ENCODE measurements at places on chromosomes 3 and 15.

DNA sequence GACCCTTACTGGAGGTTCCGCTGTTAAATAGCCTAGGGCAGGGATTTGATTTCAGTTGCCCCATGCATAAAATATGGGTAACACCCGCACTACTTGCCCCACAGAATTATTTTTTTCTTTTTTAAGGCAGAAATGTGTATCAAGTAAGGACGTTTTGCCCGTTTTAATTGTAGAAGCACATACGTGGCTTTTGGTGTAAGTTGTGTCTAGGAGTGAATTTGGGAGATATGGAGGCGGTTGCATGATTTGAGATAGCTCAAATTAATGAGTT, 636 bp upstream of the LRRC58 start:
- no peak for DNase-seq

GRCh38 chr15:96924570-96924969, 594.1 kb downstream of the NR2F2 start:
- DNase-seq, result no peak

- DNase-seq, result no peak
These were observed 34.6 kb downstream of the POLR2M start for GRCh38 chr15:57741089-57741488.

DNA sequence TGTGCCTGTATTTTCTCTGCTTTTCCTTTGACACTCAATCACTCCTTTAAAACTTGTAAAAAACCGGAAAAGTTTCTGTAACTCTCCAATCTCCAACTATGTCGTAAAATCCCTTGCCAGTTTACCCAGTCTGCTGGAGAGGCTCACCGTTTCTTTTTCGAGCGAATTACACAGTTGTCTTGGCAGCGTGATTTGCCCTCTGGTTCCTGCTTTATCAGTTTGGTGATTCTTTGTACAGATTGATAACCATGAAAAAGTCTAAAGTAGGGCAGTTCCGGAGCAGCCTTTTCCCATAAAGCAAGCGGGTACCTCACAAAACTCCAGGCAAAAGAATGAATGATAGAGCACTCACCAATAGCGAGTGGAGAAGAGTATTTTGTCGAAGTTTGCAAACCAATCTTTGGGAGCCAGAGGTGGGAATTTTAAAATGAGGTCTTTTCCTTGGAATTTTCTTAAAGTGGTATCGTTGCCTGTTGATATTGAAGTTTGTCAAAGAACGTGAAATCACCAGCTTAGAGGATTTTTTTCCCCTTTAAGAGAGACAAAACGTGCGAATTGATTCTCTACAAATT, at the start of gene TTC23:
TSS of gene TTC23 (minus strand) at position 312 of the 572 bp plus-strand sequence. CDS start 20,869 bp downstream, outside the sequence.
- no peak for DNase-seq

GRCh38 chr15:25766417-25766816, 96.7 kb downstream of the ATP10A start:
- DNase-seq, result no peak

GRCh38 chr3:162538906-162539305, 1042.3 kb downstream of the OTOL1 start:
- DNase-seq, result no peak

DNA sequence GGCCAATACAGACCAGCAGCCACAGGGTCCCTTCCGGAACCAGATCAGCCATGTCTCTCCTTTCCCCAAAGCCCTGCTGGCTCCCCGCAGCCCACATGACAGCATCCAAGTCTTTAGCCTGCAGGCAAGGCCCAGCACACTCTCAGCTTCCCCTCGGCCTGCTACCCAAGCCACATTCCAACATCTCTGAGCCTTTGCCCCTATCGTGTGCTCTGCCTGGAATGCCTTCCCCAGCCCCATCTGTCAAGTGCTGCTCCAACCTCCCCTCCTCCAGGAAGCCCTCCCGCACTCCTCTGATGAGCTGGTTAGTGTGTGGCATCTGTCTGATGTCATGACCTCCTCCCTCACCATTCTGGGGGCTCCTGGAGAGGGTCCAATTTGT, 8.5 kb downstream of the PLXND1 start:
- no peak for DNase-seq

- DNase-seq, result no peak
These were observed 64.6 kb downstream of the RPN1 start for GRCh38 chr3:128585974-128586373.

DNA sequence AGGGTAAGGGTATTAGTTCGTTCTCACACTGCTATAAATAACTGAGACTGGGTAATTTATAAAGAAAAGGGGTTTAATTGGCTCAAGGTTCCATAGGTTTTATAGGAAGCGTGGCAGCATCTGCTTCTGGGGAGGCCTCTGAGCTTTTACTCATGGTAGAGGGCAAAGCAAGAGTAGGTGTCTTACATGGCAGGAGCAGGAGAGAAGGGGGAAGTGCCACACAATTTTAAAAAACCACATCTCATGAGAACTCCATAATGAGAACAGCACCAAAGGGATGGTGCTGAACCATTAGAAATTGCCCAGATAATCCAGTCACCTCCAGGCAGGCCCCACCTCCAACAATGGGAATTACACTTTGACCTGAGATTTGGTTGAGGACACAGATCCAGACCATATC, 12.2 kb downstream of the RNF111 start:
- DNase-seq, result no peak

DNA sequence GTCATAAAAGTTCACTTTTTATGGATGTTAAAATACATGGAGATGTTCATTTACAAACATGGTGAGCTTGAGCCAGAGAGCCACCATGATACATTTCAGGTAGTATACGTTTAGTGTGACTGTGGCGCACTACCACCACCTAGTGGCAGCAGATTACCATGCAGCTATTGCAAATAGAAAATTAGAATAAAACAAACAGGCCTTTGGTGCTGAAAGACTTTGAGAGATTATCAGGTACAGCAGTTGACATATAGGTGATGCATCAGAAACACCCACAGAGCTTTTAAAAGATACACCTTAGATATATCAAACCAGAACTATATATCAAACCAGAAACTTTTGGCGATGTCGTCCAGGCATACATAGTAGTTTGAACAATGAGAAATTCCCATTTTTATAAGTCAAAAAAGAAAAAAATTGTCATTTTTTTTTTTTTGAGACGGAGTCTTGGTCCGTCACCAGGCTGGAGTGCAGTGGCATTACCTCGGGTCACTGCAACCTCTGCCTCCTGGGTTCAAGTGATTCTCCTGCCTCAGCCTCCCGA, 42.0 kb upstream of the ICE2 start:
- peak; percentile 60 for DNase-seq

DNA sequence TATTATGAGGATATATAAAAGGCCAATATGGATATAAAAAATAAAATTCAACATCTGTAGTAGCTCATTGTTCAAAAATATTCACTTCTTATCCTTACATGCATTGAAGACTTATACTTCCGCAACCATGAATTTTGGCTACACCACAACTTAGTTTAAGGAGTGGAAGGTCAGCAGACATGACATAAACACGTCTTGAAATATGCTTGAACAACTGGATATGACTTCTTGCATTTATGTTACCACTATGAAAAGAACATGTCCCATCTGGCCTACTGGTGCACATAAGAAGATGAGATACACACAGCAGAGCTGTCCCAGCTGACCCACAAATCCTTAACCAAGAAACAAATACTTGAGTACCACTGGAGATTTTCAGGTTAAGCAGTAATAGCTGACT, 52.1 kb downstream of the MYO9A start:
- no peak for DNase-seq

- no peak for DNase-seq
These were observed 346.2 kb downstream of the IGSF11 start for GRCh38 chr3:118688396-118688884.

Measured in NCI-H1105 (cell line).